ENCODE measurements at places on chromosomes 4 and X. TPM values are rescaled to one million over a fixed set of nuclear protein-coding genes. Genes with fewer than 3 reads are reported as not detected.

SERPINA7 gene
- total RNA-seq: not detected

CD40LG gene
- total RNA-seq: 68.4 TPM

PHKA1 gene
- total RNA-seq: 0.14 TPM

WNK3 gene
- 0.81 TPM for total RNA-seq

GYPA gene
- not detected for total RNA-seq

DNA sequence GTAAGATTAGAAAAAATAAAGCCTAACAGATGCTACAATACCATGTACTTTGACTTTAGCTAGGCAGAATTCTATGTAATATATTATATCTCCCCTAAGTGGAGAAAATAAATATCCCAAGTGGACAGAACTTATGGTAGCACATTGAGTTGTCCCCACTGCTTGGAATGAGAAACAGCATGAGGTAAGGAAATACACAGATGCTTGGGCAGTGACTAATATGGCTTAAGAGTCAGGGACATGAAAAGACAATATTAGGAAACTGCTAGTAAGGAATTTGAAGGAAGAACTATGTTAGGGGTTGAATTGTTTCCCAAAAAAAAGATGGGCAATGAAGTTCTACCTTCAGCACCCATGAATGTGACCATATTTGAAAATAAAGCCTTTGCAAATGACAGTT, 2265.1 kb downstream of the PCDH7 start:
- no peak for DNase-seq
- H3K36me3 ChIP-seq: no peaks in the 10 kb centered on the region
- no peaks in the 10 kb centered on the region for H3K27me3 ChIP-seq

DNA sequence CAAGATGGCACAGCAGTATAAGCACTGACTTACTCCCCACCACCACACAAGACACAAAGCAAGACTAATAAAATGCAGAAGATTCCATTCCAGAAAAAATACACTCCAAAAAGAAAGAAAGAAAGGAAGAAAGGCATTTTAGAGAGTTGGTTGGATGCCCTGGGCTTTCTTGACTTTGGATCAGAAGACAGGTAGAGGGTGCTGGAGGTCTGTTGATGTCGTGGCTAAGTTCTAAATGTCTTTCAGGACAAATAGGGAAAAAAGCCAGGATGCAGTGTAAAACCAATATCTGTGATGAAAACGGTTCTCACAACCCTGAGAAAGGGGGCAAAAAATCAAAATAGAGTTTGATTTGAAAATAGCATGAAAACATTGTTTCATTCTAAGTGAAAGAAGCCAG, 555.2 kb upstream of the PRKX start:
- H3K4me1 ChIP-seq: no peaks in the 10 kb centered on the region
- H3K27ac ChIP-seq: no peak overlapping the region
- no peak for DNase-seq
- no peaks in the 10 kb centered on the region for H3K36me3 ChIP-seq

DNA sequence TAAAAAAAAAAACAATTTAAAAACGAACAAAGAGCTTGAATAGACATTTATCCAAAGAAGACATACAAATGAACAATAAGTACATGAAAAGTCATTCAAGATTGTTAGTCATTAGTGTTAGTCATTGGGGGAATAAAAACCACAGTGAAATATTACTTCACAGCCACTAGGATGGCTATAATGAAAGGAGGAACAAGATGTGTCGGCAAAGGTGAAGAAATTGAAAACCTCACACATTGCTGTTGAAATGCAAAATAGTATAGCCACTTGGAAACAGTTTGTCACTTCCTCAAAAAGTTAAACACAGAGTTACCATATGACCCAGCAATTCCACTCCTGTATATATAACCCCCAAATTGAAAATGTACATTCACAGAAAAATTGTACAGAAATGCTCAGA, 45.2 kb upstream of the SLC39A8 start:
- no peaks in the 10 kb centered on the region for H3K27me3 ChIP-seq
- no peak overlapping the region for H3K4me3 ChIP-seq
- no peaks in the 10 kb centered on the region for H3K4me1 ChIP-seq
- no peak for DNase-seq
- no peaks in the 10 kb centered on the region for H3K36me3 ChIP-seq

DNA sequence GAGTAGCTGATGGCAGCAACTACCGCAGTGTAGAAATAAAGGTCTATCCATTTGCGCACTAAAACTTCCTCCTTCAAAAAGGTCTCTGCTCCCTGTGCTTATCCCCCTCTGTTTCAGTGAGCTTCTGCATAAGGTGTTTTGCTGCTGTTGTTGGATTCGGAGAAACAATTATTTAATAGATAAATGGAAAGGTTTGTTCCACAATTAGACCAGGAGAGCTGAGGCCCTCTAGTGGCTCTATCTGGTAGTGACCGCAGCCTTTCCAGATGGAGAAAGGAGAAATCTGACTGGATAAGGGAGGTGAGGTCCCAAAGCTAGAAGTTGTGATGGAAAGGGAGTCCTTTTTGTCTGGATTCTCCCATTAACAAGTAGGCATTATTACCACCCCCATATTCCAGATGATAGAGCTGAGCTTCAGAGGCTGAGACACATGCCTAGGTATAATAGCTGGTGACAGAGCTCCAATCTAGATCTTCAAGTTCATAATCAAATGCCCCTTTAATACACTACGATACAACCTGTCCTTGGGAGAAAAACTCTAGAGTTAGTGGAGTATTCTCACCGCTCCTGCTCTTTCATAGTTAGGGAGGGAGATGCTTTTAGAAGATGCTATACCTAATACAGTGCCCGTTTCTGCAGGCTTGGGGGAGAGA, 5.1 kb upstream of the GABRQ start:
- H3K27ac ChIP-seq: no peak overlapping the region
- no peaks in the 10 kb centered on the region for H3K36me3 ChIP-seq
- no peak overlapping the region for H3K4me3 ChIP-seq
- no peaks in the 10 kb centered on the region for H3K4me1 ChIP-seq
- peak; percentile 20 for DNase-seq

DNA sequence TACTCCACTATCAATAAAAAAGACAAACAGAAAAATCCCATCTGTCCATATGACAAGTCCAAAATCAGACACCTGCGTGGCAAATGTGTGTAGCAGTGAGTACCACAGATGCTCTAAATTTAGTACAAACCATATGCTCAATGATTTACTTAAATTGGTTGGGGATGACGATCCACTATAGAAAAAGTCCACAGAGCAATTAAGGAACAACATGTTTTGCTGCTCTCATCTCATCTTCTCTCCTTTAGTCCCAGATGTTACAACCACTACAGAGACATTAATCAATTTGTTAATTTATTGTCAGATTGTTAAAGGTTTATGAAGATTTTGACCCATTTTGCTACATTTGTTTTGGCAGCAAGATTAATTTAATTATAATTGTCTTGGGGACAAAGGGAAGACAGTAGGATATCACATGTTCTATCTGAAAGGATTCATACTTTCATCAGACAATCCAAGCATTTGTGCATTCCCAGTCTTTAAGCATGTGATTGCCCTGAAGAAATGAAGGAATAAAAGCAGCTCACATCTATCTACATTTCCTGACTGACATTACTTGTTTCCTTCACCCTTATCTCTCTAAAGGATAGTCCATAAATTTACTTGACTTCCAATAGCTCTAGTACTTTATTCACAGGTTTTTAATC, 2268.1 kb downstream of the PCDH7 start:
- H3K36me3 ChIP-seq: no peaks in the 10 kb centered on the region
- no peak for DNase-seq
- no peaks in the 10 kb centered on the region for H3K27me3 ChIP-seq
- H3K4me3 ChIP-seq: no peak overlapping the region
- H3K4me1 ChIP-seq: no peaks in the 10 kb centered on the region
- H3K27ac ChIP-seq: no peak overlapping the region

DNA sequence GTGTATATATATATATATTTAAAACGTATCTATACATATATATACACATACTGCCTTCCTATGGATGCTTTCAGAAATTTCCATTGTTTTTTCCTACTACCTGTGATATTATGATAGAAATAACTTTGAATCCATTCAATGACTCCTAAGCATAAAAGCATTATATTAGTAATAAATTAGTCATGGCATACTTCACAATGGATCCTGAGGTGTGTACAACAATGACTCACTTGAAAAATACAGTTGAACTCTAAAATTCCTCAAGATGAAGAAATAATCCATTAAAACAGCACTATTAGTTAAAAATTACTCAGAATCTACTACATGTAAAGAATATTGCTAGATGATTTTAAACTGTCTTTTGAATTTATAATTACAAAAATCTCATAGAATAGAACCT, 201.1 kb downstream of the STPG2 start:
- no peak overlapping the region for H3K4me3 ChIP-seq
- no peaks in the 10 kb centered on the region for H3K36me3 ChIP-seq
- H3K4me1 ChIP-seq: no peaks in the 10 kb centered on the region
- H3K27me3 ChIP-seq: no peaks in the 10 kb centered on the region
- DNase-seq: no peak

- no peak overlapping the region for H3K27ac ChIP-seq
- no peaks in the 10 kb centered on the region for H3K27me3 ChIP-seq
- no peaks in the 10 kb centered on the region for H3K36me3 ChIP-seq
- no peak overlapping the region for H3K4me3 ChIP-seq
- DNase-seq: no peak
These were observed 53.2 kb downstream of the ATP10D start for GRCh38 chr4:47538111-47538824.

DNA sequence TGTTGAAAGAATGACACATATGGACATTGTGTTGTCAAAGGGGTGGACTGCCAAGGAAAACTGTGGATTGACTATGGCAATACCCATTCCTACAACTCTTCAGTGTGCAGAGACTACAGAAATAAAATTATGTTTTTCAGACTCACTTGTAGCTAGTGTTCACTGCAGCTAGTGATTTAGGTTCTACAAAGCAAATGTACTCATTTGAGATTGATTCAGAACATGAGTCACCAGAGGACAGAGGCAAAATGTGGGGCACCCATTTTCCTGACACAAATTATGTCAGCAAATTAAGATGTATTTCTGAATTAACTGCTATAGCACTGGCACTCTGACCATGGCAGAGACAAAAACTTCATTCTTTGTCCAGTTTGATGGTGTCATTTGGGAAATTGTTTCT, 40.7 kb downstream of the SPCS3 start:
- H3K4me1 ChIP-seq: no peaks in the 10 kb centered on the region
- H3K27me3 ChIP-seq: no peaks in the 10 kb centered on the region
- H3K36me3 ChIP-seq: no peaks in the 10 kb centered on the region
- no peak for DNase-seq
- no peak overlapping the region for H3K27ac ChIP-seq
- H3K4me3 ChIP-seq: no peak overlapping the region

GRCh38 chr4:77849278-77849965, 13.2 kb upstream of the MRPL1 start:
- peaks cover 28% of the 10 kb centered on the region for H3K4me1 ChIP-seq
- no peaks in the 10 kb centered on the region for H3K27me3 ChIP-seq
- no peak overlapping the region for H3K4me3 ChIP-seq
- no peaks in the 10 kb centered on the region for H3K36me3 ChIP-seq
- no peak for DNase-seq

GRCh38 chrX:45667666-45668065, 467.0 kb upstream of the DIPK2B start:
- H3K27me3 ChIP-seq: no peaks in the 10 kb centered on the region
- H3K36me3 ChIP-seq: no peaks in the 10 kb centered on the region
- no peaks in the 10 kb centered on the region for H3K4me1 ChIP-seq
- DNase-seq: no peak

GRCh38 chrX:134374294-134374693, 85.7 kb upstream of the HPRT1 start:
- H3K27me3 ChIP-seq: no peaks in the 10 kb centered on the region
- no peaks in the 10 kb centered on the region for H3K36me3 ChIP-seq
- H3K4me3 ChIP-seq: peak overlapping the region; percentile 69
- H3K4me1 ChIP-seq: peaks cover 27% of the 10 kb centered on the region
- peak overlapping the region; percentile 82 for H3K27ac ChIP-seq

DNA sequence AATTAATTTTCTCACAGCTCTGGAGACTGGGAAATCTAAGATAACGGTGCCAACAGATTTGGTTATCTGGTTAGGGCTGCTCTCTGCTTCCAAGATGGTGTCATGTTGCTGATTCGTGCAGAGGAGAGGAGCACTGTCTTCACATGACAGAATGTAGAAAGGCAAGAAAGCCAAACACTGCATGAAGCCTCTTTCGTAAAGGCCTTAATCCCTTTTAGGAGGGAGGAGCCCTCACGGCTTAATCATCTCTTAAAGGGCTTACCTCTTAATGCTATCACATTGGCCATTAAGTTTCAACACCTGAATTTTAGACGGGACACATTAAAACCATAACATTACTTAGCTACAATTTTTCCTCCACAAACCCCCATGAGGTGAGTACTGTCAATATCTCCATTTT, 174.1 kb downstream of the COX18 start:
- no peak overlapping the region for H3K27ac ChIP-seq
- DNase-seq: no peak
- H3K4me3 ChIP-seq: no peak overlapping the region
- no peaks in the 10 kb centered on the region for H3K36me3 ChIP-seq
- no peaks in the 10 kb centered on the region for H3K4me1 ChIP-seq
- no peaks in the 10 kb centered on the region for H3K27me3 ChIP-seq

GRCh38 chrX:82127228-82128123, 925.6 kb downstream of the SH3BGRL start:
- no peak overlapping the region for H3K27ac ChIP-seq
- H3K36me3 ChIP-seq: no peaks in the 10 kb centered on the region
- peak; percentile 47 for DNase-seq
- no peaks in the 10 kb centered on the region for H3K4me1 ChIP-seq

GRCh38 chr4:79023799-79024770, 84.8 kb upstream of the PAQR3 start:
- no peak overlapping the region for H3K4me3 ChIP-seq
- no peaks in the 10 kb centered on the region for H3K36me3 ChIP-seq
- H3K27me3 ChIP-seq: no peaks in the 10 kb centered on the region
- no peak overlapping the region for H3K27ac ChIP-seq
- no peak for DNase-seq
- no peaks in the 10 kb centered on the region for H3K4me1 ChIP-seq

DNA sequence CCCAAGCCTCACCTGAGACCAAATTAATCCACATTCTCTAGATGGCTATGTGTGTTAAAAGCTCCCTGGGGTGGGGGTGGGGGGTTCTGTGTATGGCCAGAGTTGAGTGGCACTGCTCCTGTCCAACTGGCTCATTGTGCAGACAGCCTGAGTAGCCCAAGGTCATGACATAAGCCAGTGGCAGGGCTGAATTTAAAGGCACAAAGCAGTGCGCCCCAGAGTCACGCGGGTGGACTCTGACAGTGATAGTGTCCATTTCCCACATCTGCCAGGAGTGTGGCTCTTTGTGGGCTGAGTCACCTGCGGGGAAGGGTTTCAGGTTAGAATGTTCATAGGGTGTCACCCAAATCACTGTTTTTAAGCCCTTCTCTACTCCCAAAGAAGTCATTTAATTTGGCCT, 45.4 kb downstream of the SCD5 start:
- no peaks in the 10 kb centered on the region for H3K27me3 ChIP-seq
- H3K4me3 ChIP-seq: no peak overlapping the region
- H3K4me1 ChIP-seq: no peaks in the 10 kb centered on the region
- H3K36me3 ChIP-seq: no peaks in the 10 kb centered on the region
- no peak overlapping the region for H3K27ac ChIP-seq
- DNase-seq: no peak
